ENCODE measurements at places on chromosomes 7 and 10.
A peak's percentile ranks its signal among the peaks of the same experiment; 100 is the strongest.

- no peak for DNase-seq
Observed at GRCh38 chr10:76769161-76769560, 868.4 kb downstream of the KCNMA1 start.

GRCh38 chr7:28165961-28166955 is 14.3 kb downstream of the JAZF1 start:
- DNase-seq: no peak

DNA sequence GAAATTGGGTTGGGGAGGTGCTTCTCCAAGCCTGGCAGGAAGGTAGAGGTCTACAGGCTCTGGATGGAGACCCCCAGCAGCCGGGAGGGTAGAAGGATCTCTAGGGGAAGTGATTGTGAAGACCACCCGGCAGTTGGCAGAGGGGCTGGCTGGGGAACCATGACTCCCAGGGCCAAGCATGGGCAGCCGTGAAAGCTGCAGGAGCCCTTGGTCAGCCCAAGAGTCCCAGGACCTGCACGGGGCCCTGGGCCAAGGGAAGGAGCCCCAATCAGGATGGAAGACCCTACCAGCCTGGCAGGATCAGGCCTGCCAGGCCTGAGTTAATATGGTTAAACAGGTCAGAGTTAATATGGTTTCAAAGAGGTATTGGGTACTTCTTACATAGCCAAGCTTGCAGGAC is 126.3 kb upstream of the NANOS1 start:
- DNase-seq: no peak

GRCh38 chr7:101826081-101826835 is 8.8 kb downstream of the CUX1 start:
- DNase-seq: no peak

- DNase-seq: no peak
Observed at GRCh38 chr7:134165252-134165651, 38.1 kb downstream of the LRGUK start.

GRCh38 chr7:92987538-92987937 is 130.2 kb downstream of the SAMD9 start:
- no peak for DNase-seq

GRCh38 chr7:1694611-1695511 is 24.8 kb downstream of the ELFN1 start:
- DNase-seq: no peak

GRCh38 chr10:50416881-50417280 is 165.6 kb upstream of the ASAH2 start:
- no peak for DNase-seq

DNA sequence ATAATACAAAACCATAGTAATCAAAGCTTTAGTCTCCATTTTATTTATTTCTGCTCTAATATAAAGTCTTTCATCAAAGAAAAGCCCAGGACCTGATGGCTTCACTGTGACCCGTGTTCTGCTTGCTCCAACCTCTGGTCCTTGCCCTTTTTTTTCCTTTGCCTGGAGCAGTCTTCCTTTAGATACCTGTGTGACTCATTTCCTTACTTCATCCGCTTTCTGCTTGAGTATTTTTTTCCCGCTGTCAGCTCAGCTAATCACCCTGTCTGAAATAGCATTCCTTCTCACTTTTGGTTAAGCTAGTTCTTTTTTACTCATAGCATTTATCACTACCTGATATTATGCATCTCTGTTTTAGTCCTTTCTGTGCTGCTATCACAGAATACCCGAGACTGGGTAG is 194.8 kb downstream of the ABCA13 start:
- DNase-seq: no peak

GRCh38 chr7:121572615-121573014 is 176.5 kb upstream of the FAM3C start:
- DNase-seq: no peak

GRCh38 chr7:140646931-140647647 is 6.5 kb upstream of the DENND2A start:
- peak; percentile 45 for DNase-seq

- DNase-seq: no peak
Observed at GRCh38 chr10:126087153-126087680, 190.9 kb downstream of the FANK1 start.

GRCh38 chr10:3987143-3987974 is 202.3 kb upstream of the KLF6 start:
- DNase-seq: no peak

GRCh38 chr7:135181261-135181928 is 10.9 kb upstream of the CYREN start:
- no peak for DNase-seq

DNA sequence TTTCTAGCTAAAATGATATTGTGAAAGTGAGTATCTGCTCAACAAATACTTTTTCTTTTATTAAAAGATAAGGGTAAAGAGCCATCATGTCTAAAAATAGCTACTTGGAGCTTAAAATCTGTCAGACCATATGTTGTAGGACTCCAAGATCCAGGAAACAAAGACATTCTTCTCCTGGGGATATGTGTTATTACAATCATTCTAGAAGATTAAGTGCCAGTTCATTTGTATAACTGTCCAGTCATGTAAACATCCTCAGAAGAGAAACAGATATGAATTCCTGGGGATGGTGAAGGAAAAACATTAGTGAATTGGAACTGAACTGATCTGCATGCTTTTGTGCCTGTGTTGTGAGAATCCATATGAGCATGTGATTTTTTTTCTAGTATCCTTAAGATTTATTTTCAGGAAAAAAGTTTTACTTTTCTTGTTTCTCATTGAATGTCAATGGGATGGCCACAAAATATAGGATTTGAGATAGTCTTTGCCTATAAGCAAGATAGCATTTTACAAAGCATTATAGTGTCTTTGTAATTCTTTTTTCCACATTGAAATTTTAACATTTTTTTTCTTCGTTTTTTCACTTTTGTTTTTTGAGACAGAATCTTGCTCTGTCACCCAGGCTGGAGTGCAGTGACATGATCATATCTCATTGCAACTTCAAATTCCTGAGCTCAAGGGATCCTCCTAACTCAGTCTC is 14.4 kb upstream of the MTERF1 start:
- no peak for DNase-seq

GRCh38 chr10:127979566-127979965 is 72.7 kb downstream of the PTPRE start:
- no peak for DNase-seq

DNA sequence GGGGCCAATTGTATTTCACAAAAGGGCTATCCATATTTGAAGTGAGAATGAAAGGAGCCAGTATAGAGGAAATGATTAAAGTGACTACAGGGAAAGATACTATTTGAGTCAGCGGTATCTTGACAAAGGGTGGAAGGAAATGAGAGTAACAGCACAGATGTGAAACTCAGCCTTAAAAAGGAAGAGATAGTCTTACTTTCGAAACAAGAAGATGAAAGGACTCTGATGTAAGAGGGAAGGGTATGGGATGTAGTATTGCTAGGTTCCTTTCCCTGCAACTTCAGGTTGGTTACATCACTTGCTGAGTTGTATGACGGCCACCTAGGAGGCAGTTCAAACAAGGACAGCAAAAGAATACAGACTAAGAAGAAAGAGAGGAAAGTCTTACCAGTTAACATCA is 13.7 kb downstream of the CISD1 start:
- DNase-seq: peak; percentile 42

- no peak for DNase-seq
Observed at GRCh38 chr10:69421611-69422308, 5.0 kb upstream of the TACR2 start.

- DNase-seq: no peak
Observed at GRCh38 chr7:40101201-40101600, 33.2 kb downstream of the MPLKIP start.

DNA sequence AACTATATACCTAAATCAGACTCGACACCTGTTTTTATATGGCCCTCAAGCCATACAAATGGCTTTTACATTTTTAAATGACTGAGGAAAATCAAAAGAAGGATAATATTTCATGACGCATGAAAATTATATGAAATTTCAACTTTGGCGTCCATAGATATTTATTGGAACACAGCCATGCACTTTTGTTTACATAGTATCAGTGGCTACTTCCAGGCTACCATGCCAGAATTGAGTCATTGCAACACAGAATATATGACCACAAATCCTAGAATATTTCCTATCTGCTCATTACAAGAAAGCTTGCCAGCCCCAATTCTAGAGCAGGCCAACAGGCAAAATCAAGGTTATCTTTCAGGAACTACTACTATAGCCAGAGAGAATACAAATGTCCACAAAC is 29.3 kb downstream of the AFAP1L2 start:
- no peak for DNase-seq

DNA sequence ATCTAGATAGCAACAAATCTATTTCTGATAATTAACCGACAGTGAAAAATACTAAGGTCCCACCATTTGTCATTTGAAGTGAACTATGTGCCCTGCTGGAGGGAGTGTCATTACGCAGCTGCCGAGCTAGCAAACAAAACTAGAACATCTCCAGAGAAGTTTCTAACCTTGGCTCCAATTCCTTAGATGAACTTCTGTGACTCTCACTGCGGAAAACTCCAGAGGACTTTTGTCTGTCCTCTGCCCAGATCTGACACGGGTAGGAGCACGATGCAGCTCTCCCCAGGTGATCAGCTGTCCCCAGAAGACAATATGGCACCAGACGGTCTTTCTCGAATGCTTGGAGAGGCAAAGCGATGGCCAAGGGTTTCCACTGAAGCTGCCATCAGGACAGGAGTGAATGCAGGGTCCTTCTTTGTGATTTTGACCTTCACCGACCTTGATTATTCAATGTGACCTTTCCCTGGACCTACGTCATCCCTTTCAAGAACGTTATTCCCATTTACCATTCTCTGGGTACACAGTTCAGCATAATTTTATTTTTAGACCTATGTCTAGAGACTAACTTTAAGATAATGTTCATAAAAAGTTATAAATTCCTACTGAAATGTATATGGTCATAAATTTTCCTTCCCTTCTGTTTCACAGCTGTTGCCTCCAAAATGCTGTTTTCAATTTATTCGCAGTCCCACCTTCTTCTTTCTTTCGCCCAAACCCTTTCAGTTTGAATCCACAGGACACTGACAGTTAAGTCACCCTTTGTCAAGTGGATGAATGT is 116.7 kb upstream of the C7orf33 start:
- no peak for DNase-seq
